ENCODE measurements at places on chromosomes 1 and 21. TPM values are rescaled to one million over a fixed set of nuclear protein-coding genes. Genes with fewer than 3 reads are reported as not detected.

Gene PLEKHA6
- total RNA-seq: 36.2 TPM

Gene CFHR3
- total RNA-seq: 0.75 TPM

Gene FMOD
- total RNA-seq: 3.0 TPM

Gene TSPAN2
- total RNA-seq: 0.90 TPM

Gene IL20
- not detected for total RNA-seq

Gene USP24
- total RNA-seq: 23.7 TPM

Gene SLC35F3
- not detected for total RNA-seq

Gene C8B
- total RNA-seq: not detected

Gene AMY1B
- total RNA-seq: not detected

Gene MTMR11
- total RNA-seq: 7.6 TPM

Gene ADGRL4
- 2.0 TPM for total RNA-seq

Gene PDZK1IP1
- not detected for total RNA-seq

Gene OR14C36
- not detected for total RNA-seq

Gene IGSF9
- not detected for total RNA-seq

- DNase-seq: no peak
These were observed 35.3 kb downstream of the KCNA2 start for GRCh38 chr1:110570901-110571300.

DNA sequence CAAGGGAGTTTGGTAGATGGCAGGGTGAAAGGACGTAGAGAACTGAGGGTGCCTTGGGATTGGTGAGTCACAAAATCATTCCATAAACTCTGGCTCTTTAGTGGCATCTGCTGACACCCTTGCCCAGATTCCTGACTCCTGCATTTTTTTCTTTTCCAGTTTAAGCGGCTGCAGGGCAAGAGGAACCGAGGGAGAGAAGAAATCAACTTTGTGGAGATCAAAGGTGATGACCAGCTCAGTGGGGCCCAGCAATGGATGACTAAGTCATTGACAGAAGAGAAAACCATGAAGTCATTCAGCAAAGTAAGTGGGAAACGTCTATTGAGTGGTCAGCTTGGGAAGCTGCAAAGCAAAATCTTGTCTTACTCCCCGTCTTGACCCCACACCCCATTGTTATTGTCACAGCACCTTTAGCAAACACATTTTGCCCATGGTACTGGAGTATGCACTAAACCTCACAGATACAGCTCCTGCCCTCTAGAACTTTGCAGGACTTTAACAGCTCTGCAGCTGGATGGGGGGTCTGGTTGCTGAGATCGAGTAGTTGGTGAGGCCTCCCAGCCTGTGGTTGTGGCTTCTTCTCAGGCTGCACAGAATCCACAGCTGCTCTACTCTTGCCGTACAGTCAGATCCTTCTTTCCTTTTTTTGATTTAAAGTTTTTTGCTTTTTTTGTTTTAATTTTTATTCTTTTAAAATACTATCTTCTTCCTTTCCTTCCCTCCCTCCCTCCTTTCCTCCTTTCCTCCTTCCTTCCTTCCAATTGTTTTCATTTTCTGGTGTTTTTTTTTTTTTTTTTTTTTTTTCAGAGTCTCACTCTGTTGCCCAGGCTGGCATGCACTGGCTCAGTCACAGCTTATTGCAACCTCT, 21.9 kb downstream of the SH2D2A start:
- no peak for DNase-seq

DNA sequence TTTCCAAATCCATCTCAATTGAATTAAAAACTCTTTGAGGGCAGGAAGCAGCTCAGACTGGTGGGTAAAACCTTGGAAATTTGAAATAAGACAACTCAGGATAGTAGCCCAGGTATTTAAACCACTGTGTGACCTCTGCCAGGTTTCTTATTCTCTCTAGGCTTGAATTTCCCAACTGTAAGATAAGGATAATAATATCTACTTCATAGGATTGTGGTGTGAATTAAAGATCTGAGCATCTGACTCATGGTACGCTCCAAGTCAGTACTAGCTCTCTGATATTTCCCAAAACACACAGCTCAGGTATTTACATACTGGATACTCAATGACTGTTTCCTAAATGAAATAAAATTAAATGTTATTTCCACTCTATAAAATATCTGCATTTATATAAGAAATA, 337.2 kb downstream of the LTN1 start:
- no peak for DNase-seq

DNA sequence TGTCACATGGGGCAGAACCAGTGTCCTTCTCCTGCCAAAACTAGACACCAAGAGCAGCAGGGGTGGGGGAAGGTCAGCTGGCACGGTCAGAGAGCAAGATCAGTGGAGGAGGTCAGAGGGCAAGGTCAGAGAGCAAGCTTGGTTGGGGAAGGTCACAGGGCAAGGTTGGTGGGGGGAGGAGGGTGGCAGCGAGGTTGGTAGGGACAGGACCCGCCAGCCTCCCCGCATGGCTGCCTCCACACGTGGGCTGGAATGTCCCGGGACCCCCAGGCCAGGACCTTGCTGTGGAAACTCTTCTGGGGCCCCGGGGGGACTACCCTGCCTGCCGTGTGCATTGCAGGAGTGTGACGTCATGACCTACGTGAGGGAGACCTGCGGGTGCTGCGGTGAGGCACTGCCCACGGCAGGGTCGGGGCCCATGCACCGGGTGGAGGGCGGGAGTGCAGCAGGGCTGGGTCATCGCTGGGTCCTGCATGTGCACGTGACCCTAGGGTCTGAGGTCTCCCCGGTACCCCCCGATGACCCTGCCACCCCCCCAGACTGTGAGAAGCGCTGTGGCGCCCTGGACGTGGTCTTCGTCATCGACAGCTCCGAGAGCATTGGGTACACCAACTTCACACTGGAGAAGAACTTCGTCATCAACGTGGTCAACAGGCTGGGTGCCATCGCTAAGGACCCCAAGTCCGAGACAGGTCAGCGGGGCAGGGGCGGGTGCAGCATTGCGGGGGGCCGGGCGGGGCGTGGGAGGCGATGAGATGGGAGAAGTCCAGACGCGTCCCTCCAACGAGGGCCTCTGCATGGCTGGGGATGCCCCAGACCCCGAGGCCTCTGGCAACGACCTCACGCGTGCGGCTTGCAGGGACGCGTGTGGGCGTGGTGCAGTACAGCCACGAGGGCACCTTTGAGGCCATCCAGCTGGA, 27.3 kb downstream of the COL6A2 start:
- DNase-seq: no peak

DNA sequence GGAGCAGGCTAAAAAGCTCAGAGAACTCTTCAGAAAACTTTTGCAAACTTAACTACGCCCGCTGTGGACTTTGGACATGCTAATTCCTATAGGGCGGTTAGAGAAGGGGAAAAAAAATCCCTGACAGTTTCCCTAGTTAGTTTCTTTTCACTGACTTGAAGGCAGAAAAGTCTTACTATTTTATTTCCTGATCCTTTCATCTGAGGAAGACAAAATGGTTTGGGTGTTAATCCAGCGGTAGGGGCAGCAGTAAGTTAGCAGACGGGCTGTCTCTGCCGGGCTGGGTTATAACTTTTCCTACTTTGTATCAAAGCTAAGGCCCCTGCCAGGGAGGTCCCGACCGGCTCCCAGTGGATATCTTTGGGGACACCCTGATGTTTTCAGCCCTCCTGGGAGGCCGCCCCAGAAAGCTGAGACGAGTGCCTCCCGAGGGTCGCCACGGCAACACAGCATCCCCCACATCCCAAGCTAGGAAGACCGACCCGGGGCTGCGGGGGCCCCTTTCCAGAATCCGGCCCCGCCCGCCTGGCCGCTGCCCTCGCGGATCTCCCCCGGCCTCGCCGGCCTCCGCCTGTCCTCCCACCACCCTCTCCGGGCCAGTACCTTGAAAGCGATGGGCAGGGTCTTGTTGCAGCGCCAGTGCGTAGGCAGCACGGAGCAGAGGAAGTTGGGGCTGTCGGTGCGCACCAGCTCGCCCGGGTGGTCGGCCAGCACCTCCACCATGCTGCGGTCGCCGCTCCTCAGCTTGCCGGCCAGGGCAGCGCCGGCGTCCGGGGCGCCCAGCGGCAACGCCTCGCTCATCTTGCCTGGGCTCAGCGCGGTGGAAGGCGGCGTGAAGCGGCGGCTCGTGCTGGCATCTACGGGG, 162.6 kb downstream of the RUNX1 start:
- no peak for DNase-seq

DNA sequence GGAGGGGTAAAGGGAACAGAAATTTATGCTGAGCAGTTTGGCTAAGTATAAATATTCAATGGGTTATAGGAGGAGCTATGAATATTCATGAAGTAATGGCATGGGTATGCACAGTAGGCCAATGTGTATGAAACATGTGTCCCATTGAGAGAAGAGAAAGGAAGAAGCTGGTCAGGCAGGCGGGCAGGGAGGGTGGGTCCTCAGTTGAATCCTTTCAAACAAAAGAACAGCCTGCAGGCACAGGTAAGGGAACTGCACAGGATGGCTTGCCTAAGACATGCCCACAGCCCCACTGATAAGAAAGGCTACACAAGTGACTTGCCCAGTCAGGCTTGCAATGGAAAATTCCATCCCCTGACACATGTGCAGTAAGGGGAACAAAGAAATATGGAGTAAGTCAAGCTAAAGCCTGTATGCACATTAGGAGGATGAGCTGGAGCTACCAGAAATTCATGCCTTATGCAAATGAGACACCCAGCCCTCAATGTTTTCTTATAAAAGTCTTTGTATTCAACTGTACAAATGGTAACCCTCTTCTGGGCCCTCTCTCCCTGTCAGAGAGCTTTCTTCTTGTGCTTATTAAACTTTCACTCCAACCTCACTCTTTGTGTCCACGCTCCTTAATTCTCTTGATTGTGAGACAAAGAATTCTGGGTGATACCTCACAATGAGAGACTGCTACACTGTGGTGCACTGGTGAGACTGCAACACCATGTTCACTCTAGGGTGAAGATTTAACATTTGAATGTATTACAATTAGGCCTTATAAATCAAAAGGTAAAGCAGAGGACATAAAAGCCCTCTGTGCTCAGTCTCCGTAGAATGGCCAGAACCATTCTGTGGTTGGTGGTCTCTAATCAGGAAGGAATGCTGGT, 96.5 kb downstream of the ATP1B1 start:
- no peak for DNase-seq

GRCh38 chr1:81887421-81888144, 86.8 kb downstream of the ADGRL2 start:
- DNase-seq: no peak

DNA sequence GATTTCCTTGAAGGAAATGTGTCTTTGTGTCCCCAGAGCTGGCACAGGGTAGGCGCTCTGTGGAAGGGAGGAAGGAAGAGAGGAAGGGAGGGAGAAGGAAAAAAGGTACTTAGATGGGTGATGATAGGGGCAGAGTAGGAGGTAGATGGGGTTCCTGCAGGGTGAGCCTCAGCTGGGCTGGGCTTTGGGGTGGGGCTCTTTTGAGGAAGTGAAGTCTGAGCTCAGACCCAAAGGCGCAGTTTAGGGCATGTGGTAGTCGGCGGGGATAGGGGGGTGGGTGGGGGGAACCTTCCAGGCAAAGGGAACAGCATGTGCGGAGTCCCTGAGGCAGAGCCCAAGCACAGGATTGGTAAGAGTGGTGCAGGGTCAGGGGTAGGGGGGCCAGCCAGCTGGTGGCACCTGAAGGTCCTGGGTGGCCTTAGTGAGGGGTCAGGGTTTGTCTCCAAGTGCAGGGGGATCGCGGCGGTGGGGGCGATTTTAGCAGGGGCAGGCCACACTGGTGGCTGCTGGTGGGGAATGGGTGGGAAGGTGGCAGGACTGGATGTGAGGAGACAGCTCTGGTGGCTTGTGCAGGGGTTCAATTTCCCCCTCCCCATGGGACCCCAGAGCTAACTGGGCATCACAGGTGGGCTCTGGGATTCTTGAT, 8.4 kb upstream of the HTR6 start:
- no peak for DNase-seq

DNA sequence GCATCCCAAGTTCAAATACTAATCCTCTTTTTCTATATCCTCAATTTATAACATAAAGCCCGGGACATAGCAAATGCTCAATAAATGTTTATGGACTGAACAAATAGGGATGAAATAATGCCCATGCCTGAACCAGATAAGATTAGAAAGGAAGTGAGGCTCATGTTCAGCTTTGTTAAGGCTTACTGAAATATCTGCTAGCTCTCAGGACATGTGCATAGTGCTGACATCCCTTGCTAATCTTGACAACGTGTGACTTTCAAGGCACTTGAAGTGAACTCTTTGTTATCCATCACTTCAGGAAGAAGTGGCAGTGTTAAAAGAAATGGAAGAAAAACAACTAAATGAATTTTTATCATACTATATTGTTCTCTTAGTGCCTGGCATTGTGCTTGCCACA, 260.3 kb upstream of the SGIP1 start:
- no peak for DNase-seq

- DNase-seq: peak; percentile 90
These were observed 77.4 kb downstream of the RERE start for GRCh38 chr1:8740034-8740449.

DNA sequence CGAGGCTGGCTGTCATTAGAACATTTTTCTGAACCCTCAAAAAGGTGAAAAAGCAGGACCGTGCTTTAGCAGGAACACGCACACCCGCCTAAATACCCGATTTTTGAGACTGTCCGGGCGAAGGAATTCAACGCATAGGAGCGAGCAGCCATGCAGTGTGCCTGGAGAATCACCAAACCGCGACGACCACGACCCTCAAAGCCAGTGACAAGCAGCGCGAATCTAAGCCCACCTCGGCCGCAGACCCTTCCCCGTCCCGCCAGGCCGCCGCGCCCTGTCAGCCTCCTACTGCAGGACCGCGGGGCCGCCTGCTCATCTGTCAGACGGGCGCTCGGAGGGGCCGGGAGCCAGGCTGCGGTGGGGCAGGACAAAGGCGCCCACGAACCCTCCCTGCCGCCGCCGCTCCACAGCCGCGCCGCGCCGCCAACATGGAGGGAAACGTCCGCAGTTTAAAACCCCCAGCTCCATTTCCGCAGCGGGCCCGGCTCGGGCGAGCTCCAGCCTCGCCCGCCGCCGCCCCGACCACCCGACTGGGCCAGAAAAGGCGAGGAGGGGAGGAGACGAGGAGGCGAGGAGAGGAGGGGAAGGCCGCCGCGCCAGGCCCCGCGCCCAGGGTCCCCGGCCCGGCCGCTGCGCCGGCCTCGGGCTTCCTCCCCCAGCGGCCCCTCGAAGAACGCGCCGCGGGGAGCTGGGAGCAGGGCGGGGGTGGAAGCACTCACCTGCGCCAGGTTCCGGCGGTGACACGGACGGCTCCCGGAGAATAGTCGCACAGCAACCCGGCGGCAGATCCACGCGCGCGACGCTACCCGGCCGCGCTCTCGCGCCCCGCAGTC, at the start of gene LBR:
Gene LBR, minus strand, starts transcription at position 804 of the 833 bp plus-strand sequence. CDS start 3,963 bp downstream, outside the sequence.
- peak; percentile 24 for DNase-seq

GRCh38 chr1:63557365-63557987, 34.2 kb downstream of the EFCAB7 start:
- peak; percentile 29 for DNase-seq

GRCh38 chr1:161100556-161100955, 2.4 kb downstream of the KLHDC9 start:
- DNase-seq: no peak

DNA sequence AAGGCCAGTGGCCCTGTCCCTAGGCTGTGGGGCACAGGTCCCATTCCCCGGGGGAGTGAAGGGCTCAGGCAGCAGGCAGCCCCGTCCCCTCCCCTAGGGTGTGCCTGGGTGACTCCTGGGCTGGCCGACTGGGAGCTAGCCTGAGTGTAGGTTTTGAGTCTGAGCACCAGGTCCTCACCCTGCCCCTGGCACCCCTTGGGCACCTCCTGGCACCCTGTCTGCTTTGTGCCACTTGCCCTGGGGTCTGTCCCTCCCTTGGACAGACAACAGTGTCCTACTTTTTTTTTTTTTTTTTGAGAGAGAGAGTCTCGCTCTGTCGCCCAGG, 24.2 kb downstream of the RRP1 start:
- no peak for DNase-seq

Measured in LHCN-M2 (cell line).